Mammary epithelial cell (primary cell): ENCODE measurements at places on chromosomes 3 and 15. TPM values are rescaled to one million over a fixed set of nuclear protein-coding genes. Genes with fewer than 3 reads are reported as not detected.

DNA sequence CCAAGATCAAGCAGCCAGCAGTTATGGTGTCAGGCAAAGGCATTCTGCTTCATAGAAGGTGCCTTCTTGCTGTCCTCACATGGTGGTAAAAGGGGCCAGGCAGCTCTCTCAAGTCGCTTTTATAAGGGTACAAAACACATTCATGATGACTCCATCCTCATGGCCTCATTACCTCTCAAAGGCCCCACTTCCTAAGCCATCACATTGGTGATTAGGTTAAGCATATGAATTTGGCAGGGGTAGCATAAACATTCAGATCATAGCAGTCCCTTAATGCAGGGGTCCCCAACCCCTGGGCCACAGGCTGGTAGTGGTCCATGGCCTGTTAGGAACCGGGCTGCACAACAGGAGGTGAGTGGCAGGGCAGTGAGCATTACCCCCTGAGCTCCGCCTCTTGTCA, 42.8 kb downstream of the PRR23E start:
- no peak for DNase-seq

DNA sequence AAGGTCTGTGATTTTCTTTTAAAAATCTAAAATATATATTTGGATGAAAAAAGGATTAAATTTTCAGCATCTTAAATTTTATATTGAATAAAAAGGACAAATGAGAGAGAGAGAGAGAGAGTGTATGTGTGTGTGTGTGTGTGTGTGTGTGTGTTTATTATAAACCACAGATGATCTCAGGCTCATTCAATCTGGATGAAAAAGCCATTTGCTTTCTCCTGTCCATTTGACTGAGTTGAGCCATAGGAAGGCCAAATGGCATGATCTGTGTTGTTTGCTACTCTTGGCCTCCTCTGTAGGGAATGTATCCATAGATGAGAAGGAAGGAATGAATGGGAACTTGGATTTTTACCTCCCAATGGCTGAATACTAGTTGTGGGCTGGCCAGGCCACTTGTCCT, 92.5 kb upstream of the MEX3B start:
- DNase-seq: no peak

DNA sequence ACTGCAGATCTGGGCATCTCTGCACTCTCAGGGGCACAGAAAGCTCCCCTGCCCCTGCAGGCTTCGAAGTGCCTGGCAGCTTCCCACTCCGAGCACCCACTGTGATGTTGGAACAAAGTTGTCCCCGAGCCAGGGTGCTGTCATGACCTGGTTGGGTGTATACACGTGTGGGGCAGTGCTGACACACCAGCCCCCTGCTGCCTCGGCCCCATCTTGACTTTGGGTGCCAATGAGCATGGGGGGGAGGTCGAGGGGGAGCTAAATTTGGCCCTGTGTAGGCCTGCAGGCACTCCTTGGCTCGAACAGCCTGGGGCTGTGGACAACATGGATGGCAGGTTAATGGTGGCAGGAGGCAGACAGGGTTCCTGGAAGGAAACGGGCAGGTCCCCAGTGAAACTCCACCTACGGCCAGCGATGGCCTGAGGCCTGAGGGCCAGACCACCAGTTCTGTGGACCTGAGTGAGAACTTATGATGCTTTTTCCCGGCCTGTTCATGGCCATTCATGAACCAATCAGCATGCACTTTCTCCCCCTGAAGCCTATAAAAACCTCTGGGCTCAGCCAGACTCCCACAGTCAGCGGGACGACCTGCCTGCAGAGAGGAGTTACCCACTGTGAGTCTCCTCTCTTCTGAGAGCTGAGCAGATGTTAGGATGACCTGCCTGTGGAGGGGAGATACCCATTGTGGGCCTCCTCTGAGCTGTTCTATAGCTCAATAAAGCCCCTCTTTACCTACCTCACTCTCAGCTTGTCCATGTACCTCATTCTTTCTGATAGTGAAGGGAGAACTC, 1029.1 kb upstream of the GBE1 start:
- DNase-seq: no peak

- DNase-seq: no peak
Measured at GRCh38 chr3:71958533-71958932, 173.6 kb upstream of the PROK2 start.

PODXL2 gene
- 0.11 TPM for polyA plus RNA-seq
